NCI-H460 (cell line): ENCODE measurements at places on chromosomes 1 and 21.

GRCh38 chr1:195962051-195962450, 646.2 kb downstream of the KCNT2 start:
- DNase-seq = no peak

DNA sequence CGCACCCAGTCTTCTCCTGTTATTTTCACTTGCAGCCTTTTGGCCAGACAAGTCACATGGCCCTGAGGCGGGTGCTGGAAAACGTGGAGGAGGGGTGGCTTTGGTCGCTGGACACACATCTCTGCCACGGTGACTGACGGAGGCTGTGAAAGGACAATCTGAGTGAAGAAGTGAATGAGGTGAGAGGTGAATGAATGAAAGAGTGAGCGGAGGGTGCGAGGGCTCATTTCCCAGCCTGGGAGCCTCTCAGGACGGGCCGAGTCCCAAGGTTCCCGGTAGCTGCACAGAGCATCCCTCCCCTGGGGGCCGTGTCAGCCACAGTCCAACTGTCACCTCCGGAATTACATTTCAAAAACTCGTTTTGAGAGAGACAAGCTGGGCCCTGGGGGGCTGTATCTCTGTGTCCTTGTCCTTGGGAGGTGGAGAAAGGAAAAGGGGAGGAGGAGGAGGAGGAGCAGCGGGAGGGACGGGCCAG, 89.6 kb downstream of the UBIAD1 start:
- DNase-seq = no peak

GRCh38 chr1:184296466-184297243, 90.2 kb upstream of the C1orf21 start:
- DNase-seq = no peak

GRCh38 chr21:32828908-32829307, 57.4 kb upstream of the PAXBP1 start:
- DNase-seq = no peak

DNA sequence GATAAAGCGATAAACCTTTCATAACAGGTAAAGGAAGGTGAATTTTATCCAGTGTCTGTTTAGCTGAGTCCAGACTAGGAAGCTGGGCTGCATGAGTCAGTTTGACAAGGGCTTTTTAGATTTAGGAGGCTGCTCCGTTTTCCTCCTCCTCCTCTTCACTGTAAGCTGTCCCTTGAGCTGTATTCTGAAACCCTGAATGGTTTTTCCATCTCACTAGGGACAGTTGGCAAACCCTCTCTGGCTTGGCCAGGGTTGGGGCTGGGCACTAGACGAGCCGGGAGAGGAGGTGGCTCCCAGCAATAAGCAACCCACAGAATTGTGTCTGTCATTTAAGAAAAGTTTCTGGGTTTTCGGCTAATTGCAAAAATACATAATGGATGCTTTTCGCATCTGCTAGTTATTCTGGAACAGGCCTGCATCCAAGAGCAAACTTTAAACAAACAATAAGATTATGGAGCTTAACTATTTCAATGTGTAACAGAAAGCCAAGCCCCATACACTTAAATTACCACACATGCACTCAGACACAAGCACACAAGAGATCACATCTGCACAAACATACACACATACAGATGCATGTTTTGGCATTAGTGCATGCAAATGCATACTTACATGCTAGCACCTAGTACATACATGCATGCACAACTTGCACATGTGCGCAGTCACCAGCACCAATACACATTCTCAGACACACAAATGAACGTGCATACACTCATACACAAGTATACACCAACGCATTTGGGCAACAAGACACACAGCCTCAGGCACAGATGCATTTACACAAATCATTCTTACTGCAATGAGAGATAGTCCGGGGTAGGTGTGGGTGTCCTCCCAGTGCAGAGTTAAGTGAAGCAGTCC, 27.8 kb upstream of the FOXE3 start:
- no peak for DNase-seq
